Hypothalamus (tissue), 51 donors: ENCODE measurements at places on chromosomes 4 and X.

GRCh38 chr4:42412251-42412650 is 15.0 kb downstream of the SHISA3 start:
- DNase-seq: no peak

DNA sequence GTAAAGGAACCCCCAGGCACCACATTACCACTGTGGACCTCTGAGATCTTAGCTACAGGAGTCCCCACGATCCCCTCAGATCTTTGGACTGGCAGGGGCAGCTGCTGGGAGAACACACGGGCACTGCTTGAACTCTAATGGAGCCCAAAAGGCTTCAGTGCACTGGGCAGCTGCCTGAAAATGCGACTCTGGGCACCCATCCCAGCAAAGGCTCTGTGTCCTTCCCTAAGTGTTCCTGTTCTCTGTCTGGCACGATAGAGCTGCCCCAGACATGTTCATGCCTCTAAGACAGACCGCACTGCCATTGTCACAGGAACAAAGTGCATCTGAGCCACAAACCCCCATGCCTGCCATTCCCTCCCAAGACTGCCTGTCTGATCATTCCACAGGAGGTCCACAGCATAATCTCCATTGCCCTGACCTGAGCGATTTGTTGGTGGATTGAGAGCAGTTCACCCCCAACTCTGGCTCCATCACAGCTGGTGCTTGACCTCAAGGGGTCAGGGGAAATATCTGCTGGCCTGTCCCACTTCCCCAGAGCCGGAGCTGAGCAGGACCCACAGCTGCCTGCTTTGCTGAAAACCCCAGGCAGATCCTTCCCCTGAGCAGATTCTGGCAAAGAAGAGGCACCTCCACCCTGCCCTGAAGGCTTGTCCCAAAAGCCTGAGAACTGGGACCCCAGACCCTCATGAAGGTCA is 436.0 kb upstream of the INTU start:
- peak; percentile 25 for DNase-seq

GRCh38 chr4:38008571-38009021 is 48.4 kb downstream of the PTTG2 start:
- no peak for DNase-seq

- no peak for DNase-seq
These were observed 2.4 kb downstream of the RAP2C start for GRCh38 chrX:132216806-132217202.

GRCh38 chrX:117919755-117920154 is 196.9 kb downstream of the KLHL13 start:
- no peak for DNase-seq

- DNase-seq: peak; percentile 68
These were observed at the start of gene KLHL5 for GRCh38 chr4:39062094-39062769. KLHL5 (plus strand) TSS chr4:39062232; CDS start chr4:39062653, 421 bp downstream.

DNA sequence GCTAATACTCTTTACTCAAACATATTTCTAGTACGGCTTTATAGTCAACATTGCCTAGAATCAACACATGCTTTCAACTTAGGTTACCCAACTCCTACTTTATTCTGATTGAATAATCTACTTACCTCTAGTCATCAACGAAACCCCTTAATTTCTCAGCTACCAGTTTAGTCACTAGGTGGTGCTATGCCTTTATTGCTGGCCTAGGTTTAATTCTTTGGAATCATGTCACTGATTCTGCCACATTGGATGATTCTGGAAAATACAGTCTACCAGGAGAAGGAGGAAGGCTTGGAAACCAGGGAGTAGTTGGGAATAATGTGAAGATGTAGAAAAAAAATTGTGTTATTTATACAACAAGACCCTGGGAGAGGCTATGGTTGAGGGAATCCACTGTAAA is 167.7 kb downstream of the DCAF12L2 start:
- no peak for DNase-seq

DNA sequence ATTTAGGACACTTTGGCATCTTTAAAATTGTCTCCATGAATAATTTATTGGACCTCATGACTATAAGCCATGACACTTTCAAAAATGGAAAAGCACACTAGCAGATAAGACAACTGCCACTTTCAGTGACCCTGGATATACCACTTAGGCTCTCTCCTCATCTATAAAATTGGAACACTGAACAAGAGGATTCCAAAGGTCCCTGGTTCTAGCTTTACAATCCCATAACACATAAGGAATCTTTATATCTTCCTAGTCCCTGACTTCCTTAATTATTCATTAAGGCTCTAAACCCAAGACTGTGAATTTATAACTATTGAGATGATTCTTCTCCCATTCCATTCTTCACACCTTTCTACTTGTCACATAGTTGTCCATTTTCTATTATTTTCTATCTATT is 190.2 kb downstream of the SCFD2 start:
- no peak for DNase-seq

- no peak for DNase-seq
These were observed 175.6 kb upstream of the NRK start for GRCh38 chrX:105646592-105647372.

DNA sequence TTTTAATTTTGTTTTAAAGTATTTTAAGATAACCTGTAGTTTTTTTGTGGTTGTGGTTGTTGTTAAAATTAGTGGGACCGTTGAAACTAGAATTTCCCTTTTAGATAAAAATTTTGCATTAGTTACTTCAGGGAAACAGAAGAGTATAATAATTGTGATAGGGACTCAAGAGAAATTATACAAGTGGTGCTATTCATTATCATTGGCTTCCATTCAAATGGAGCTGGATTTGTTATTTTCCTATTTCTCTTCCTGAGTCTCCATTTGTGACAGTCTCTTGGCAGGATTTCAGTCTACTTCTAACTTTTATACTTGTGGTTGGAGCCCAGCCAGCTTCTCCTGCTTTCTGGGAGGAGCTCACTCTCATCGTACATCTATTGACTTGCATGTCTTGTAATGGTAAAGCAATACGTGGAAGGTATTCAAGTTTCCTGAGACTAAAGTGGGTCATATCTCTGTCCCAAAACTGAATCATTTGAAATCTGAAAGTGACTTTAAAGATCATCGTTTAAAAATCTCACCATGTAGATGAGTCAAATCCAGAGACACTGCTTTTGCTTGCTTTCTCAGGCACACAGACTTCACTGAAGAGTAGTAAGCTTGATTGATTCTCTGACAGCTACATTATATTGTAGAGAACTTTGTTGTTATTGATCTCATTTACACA is 155.8 kb downstream of the RPA4 start:
- no peak for DNase-seq

GRCh38 chr4:17719106-17719505 is 62.3 kb downstream of the FAM184B start:
- no peak for DNase-seq

GRCh38 chr4:152109531-152110509 is 349.0 kb upstream of the GATB start:
- DNase-seq: no peak

DNA sequence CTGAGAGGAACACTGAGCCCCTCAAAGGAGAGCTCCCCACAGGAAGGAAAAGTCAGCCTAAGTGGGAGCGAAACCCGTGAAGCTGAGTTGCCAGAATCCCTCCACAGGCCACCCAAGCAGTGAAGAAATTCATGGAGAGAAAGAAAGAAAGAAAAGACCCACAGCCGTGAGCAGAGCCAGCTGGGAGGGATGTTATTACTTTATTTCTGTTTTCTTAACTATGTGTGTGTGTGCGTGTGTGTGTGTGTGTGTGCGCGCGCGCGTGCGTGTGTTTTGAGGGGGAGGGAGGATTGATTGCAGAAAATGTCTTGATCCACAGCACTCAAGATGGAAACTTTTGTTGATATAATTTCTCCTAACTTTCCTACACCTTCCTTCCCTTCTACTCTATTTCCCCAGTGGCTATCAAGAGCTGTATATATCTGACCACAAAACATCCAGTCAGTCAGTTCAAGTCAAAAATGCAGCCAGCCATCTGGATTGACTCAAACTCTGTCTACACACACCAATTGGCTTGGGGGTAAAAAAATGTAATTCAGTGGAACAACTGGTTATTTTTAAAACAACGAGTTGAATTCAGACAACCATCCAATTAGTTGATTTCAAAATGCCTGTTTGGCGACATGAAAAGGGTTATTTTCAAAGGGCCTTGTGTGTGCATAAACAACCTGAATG is 13.8 kb upstream of the GPC3 start:
- DNase-seq: no peak

DNA sequence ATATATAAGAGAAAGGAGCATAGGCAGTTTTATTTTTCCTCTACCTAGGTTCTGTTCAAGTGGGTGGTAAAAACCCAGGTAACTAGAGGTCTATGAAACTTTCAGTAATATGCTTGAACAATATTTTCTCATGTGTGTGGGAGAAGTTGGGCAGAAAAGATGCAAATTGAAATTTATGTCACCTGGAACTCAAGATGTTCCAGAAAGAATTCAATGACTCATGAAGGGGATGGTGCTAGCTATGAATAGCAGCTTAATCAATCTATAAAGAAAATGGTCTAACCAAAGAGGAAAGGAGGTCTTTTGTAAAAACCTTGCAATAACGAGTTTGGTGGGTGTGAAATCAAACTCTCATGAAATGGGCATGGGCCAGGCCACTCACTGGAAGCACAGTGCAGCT is 263.8 kb downstream of the INPP4B start:
- no peak for DNase-seq

GRCh38 chr4:78922207-78922606 is 17.0 kb downstream of the PAQR3 start:
- DNase-seq: no peak

DNA sequence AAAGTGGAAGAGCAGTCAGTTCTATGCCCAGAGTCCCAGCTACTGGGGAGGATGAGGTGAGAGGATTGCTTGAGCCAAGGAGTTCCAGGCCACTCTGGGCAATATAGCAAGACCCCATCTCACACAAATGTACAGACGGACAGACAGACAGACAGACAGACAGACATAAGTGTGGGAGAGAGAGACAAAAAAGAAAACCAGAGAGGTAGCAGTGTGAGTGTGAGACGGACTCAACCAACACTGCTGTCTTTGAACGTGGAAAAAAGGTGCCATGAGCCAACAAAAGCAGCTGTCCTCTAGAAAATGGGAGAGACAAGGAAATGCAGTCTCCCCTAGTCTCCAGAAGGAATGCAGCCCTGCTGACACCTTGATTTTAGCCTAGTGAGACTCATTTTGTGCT is 18.2 kb upstream of the RPL34 start:
- DNase-seq: no peak

DNA sequence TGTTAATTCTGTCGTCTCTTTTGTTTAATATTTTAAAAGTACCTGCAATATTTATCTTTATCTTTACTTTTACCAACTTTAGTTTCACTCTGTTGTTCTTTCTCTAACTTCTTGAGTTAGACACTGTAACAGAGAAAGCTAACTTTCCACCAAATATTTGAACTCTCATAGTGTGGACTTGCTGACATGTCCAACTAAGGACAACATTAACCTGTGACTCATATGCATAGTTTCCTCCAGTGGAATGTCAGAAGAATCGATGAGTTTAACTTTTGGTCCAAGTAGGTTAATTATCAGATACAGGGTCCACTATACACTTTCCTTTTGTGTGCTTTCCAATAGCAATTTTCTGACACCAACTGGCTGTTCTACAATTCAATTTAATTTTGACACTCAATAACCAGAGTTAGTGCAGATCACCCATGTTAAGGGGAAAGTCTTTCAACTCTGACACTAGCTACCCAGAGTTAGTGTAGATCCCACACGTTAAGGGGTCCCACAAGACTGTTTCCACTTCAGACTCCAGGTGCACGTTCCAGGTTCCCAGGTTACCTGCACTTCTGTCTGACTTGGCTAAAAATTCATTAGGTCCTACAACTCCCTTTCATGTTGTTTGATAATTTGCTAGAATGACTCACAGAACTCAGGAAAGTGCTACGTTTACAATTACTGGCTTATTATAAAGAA is 559.0 kb upstream of the AMOT start:
- DNase-seq: no peak

- no peak for DNase-seq
These were observed 168.6 kb downstream of the MAML3 start for GRCh38 chr4:139985401-139985800.

- DNase-seq: no peak
These were observed 300.7 kb downstream of the NR3C2 start for GRCh38 chr4:148141501-148141900.

DNA sequence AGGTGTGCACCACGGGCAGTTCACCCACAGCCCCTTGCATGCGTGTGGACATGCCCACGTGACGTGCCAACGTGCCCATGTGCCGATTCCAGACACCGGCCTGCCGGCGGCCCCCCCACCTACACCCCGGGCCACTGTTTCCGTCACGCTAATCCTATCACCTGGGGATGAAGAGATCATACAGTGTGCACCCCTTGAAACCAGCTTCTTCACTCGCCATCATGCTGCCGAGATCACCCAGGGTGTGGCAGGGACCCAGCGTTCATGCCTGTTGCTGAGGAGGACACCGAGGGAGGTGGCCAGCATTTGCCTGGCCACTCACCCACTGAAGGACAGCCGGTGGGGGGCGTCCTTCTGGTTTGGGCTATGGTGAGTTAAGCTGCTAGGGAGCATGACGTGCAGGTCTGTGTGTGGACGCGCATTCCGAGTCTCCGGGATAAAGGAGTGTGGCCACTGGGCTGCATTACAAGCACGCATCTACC is 14.1 kb downstream of the CTBP1 start:
- no peak for DNase-seq

GRCh38 chrX:129593137-129593536 is 53.1 kb downstream of the OCRL start:
- DNase-seq: no peak
